Aorta (tissue), 5 donors: ENCODE measurements at places on chromosomes 4 and X. TPM values are rescaled to one million over a fixed set of nuclear protein-coding genes. Genes with fewer than 3 reads are reported as not detected.
A peak's percentile ranks its signal among the peaks of the same experiment; 100 is the strongest.

Gene PABPC1L2B
- not detected for total RNA-seq

DNA sequence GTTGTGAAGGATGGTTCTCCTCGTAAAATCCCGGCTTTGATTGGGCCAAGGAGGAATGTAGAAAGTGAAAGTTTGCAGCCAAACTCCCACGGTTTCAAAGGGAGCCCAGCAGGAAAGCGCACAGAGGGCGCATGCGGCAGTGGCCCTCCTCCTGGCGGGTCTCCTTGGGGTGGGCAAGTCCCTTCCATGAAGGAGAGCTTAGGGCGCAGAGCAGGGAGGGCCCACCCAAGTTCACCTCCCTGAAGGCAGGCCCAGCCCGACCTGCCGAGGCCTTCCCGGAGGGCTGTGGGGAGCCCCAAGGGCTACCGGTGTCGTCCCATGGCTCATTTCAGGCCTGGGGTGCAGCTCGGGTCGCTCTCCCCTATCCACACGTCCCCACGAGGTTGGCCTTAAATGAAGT, 2.0 kb downstream of the PDZD4 start:
- peak; percentile 63 for DNase-seq

Gene MAGEC2
- not detected for total RNA-seq

- no peak for DNase-seq
Observed at GRCh38 chrX:153874366-153875125, 11.4 kb downstream of the L1CAM start.

DNA sequence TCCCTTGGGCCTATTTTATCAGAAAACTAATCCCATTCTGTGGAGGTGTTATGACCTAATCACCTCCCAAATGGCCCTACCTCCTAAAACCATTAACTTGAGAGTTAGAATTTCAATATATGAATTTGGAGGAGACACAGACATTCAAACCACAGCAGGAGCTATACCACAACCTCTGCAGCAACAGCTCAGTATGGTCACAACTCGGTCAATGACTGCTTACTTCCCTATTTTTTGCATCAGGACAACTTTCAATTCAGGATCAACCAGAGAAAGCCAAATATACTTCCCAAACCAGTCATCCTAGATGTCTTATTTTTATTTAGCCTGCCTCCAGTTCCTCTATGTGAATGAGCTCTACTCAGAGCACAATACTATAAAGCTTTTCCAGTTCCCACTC, 11.3 kb upstream of the SMARCA5 start:
- no peak for DNase-seq

DNA sequence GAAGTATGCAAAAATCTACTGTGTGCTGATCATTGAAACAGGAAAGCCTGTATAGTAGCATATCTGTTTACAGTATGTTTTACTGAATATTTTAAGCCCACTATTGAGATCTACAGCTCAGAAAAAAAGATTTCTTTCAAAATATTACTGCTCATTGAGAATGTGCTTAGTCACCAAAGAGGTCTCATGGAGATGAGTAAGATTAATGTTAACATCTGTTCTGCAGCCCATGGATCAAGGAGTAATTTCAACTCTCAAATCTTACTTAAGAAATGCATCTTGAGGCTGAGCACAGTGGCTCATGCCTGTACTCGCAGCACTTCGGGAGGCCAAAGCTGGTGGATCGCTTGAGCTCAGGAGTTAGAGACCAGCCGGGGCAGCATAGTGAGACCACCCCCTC, 3.3 kb downstream of the RNF4 start:
- DNase-seq, result peak; percentile 28

GRCh38 chrX:30831082-30831481, 58.0 kb downstream of the TAB3 start:
- DNase-seq, result no peak

GRCh38 chr4:108166038-108166437, 2.7 kb downstream of the LEF1 start:
- DNase-seq, result no peak

DNA sequence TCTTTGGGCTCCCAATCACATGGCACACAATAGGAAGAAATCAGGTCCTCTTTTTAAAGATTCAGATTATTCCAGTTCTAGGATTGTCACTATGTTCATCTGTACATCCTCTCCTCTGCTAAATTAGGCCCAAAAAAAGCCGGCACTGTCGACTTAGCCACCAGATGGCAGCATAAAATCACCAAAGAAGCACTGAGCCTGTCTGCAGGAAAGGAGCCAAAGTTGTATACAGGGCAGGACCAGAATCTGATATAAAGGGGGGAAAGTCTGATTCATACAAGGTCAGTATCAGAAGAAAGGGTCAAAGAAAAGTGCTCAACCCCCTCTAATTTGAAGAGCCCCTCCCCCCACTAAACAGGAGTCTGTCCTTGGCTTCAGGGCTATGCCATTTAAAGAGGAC, 292.5 kb downstream of the CHIC1 start:
- DNase-seq, result no peak

DNA sequence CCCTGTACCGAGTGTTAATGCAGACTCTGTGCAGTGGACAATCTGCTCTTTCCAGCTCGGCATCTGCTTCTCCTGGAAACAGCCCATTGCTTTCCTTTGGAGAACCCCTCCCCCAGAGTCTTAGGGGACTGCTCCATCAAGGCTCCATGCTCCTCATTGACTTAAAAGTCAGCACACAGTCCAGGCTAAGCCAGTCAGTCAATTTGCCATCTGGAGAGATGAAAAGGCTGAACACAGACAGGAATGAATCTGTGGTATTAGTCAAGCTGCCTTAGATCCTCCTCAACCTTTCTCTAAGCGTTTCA, 20.3 kb downstream of the ATP8A1 start:
- no peak for DNase-seq

DNA sequence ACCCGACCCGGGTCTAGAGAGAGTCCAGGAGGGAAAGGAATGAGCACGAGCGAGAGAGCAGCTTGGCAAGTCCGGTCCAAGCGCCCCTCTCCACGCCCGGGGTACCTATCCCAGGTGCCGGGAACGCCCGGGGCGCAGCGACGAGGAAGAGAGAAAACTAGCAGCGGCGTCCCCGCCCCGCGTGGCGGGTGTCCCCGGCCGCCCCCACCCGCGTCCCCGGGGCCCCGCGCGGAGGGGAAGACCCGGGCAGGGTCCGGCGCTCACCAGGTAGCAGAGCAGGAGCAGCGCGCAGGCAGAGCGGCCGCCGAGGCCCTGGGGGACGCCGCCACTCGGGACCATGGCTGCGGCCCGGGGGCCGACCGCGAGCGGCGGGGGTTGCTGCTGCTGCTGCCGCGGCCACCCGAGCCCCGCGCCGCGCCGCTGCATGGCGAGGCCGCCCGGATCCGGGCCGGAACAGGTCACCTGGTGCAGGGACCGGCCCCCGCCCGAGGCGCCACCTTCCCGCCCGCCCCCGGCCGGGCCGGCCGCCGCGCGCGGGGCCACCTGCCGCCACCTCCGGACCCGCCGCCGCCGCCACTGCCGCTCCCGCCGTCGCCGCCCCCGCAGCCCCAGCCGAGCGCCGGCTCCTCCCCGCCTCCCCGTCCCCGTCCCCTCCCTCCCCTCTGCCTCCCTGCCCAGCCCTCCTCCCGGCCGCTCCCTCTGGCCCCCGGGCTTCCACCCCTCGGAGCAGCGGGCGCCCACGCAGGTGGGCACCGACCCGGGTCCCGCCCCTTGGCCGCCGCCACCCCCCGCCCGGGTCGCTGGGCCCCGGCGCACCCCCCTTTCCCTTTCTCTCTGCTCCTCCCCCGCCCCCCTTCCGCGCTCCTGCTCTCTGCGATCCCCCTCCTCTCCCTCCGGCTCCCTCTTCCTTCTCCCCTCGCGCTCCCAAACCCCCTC, at the start of gene SEL1L3:
TSS of gene SEL1L3 (minus strand) at position 578 of the 936 bp plus-strand sequence. CDS start at position 426, 152 bp downstream.
- peak; percentile 54 for DNase-seq

Gene REELD1
- total RNA-seq, result 0.63 TPM

- no peak for DNase-seq
Observed at GRCh38 chrX:82412858-82413257, 1095.2 kb upstream of the POU3F4 start.

Gene SPON2
- 40.8 TPM for total RNA-seq

DNA sequence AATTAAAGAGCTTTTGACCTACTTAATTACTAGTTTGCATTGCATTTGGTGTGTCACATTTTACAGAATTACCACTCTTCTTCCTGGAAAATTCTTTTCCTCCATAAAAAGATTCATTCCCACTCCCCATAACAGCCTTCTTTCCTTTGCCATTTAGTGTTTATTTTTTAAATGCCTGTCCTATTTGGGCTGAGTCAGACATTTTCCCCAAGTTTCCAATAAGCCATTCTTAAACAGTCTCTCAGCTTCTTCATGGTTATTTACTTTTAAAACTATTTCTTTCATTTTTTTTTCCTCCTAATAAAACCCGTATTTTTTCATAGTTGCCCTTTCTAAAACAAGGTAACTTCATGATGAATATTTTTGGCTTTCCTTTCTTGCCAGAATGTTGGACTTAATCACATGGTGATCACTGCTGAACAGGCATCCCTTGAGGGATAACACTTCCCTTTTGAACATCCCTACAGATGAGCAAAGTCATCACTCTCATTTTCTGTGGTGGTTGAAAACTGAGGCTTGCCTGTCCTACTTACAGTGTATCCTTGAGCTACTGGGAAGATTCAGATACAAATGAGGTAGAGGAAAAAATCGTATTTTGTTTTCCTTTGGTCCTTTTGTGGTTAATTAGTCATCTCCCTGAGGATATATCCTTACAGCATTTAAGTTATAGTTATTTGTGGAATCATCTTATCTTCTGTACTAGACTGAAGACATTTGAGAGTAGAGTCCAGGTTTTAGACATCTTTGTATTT, 520.5 kb upstream of the NR3C2 start:
- DNase-seq, result no peak

Gene MAMLD1
- total RNA-seq, result 8.5 TPM

- DNase-seq, result no peak
Observed at GRCh38 chr4:41144812-41145211, 69.5 kb downstream of the APBB2 start.

Gene SAGE1
- not detected for total RNA-seq
